ENCODE measurements at places on chromosomes 13 and 19.

- DNase-seq = no peak
These were observed 8.4 kb downstream of the PLD3 start for GRCh38 chr19:40356681-40357595.

DNA sequence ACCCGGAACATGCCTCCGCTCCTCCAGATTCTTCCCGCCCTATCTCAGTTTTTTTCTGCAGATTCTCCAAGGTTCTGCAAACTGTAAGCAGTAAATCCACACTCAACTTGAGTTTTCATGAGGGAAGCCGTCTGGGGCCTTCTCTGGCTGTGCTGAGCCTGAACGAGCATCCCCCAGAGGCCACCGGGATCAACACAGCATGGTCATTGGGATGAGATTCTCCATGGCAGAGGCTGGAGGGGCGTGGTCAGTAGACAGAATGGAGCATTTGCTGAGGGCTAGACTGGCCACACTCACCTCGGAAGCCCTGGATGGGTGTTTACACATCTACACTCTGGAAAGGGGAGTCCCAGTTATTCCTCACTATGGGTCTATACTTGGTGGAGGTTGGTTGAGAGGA is 2.3 kb upstream of the LILRA4 start:
- DNase-seq = no peak

DNA sequence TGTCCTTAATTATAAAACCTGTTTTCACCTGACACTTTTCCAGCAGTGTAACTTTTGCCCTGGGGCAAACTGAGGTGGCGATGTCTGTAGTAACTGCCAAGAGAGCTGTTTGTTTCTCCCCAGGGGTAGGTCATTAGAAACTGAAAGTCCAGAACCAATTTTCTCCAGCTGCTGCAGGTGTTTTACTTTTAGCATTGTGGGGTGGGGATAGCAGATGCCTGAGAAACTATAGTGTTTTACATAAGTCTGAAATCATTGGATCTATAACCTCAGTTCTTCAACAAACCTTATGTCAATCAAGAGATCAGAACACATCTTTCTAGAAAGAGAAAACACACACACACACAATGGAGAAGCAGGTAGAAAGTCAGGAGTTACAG is 92.7 kb downstream of the LHFPL6 start:
- DNase-seq = no peak

- no peak for DNase-seq
These were observed 5.6 kb upstream of the KATNAL1 start for GRCh38 chr13:30312904-30313303.
